ENCODE measurements at places on chromosomes 1 and 21. TPM values are rescaled to one million over a fixed set of nuclear protein-coding genes. Genes with fewer than 3 reads are reported as not detected.

IFI6 gene
- polyA plus RNA-seq, result 20.9 TPM

GRCh38 chr1:224726441-224727182 is 110.5 kb downstream of the CNIH3 start:
- DNase-seq, result no peak

DNA sequence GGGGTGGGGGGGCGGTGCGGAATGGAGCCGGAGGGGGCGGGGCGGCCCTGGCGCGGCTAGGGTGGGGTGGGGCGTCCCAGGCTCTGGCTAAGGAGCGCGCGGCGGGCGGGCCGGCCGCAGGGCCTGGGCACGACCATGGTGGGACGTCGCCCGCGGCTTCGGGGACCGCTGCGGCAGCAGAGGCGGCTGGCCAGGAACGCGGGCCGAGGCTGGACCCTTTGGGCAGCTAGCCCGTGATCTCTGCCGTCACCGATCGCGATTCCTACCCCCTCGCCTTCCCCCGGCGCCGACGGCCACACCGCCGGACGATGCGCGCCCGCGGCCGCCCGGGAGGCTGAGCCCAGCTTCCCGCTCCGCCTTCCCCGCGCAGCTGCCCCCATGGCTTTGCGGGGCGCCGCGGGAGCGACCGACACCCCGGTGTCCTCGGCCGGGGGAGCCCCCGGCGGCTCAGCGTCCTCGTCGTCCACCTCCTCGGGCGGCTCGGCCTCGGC is at the start of gene MAP3K21:
TSS of gene MAP3K21 (plus strand) at position 74 of the 491 bp plus-strand sequence. CDS start at position 379, 305 bp downstream.
- no peak for DNase-seq

DNA sequence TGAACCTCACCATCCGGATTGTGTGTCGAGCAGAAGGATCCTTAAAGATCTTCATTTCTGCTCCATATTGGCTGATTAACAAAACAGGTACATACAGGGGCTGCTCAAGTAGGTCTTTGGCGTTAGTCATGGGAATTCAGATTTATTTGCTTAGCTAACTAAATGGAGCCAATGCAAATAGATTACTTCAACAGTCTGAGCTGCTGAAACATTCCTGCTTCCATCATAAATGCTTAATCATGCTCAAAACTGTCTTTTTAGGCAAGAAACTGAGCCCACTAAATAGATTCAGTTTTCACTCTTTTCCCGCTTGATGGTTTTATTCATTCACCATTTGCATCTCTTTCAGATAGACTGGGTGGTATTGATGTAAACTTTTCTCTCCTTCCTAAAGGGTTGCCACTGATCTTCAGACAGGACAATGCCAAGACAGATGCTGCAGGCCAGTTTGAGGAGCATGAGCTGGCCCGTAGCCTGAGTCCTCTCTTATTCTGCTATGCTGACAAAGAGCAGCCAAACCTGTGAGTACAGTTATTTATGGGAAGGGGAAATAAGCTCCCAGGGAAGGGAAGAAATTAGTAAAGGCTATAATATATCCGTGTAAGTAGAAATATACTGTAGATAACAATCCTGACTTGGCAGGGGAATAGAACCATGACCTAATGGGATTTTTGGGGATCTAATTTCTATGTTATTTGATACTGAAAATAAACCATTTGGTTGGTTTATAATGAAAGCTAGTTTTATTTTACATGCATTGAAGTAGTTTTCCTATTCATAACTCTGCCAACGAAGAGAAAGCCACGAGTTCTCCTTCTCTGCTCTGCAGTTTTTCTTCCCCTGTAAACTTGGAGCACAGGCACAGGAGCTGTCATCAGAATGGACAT is 126.4 kb downstream of the VPS13D start:
- DNase-seq, result no peak

- DNase-seq, result no peak
These were observed 34.7 kb downstream of the ZBTB17 start for GRCh38 chr1:15941044-15941840.

- DNase-seq, result no peak
These were observed 14.2 kb downstream of the KCNAB2 start for GRCh38 chr1:6059866-6060265.

FABP3 gene
- polyA plus RNA-seq, result 70.8 TPM

GRCh38 chr1:116949213-116949985 is 39.7 kb downstream of the PTGFRN start:
- no peak for DNase-seq

CHODL gene
- 71.5 TPM for polyA plus RNA-seq

- no peak for DNase-seq
These were observed 4.0 kb downstream of the PGLYRP4 start for GRCh38 chr1:153344718-153345025.

DNA sequence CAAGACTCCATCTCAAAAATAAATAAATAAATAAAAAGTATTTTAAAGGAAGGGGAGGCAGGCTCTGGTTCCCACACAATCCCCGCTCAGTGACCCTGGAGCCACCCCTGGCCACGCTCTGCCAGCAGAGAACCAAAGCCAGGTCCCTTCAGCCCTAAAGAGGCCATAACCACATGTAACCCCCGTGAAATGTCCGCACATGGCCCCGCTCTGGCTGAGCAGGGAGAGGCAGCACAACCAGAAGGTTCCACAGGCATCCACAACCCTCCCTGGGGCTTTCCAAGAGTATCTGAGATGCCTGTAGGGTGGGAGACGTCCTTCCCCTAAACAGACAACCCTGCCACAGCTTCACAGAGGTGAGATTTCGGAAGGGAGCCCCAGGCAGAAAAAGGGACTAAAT is 1.4 kb upstream of the ARF1 start:
- DNase-seq, result no peak

A3GALT2 gene
- not detected for polyA plus RNA-seq

GRCh38 chr1:43446388-43446740 is 7.4 kb downstream of the HYI start:
- no peak for DNase-seq

NPHS2 gene
- polyA plus RNA-seq, result 427 TPM

GRCh38 chr1:6385488-6386191 is 7.9 kb downstream of the ACOT7 start:
- DNase-seq, result no peak

GCSAML gene
- polyA plus RNA-seq, result 0.66 TPM

- no peak for DNase-seq
These were observed 153.3 kb upstream of the RUNX1 start for GRCh38 chr21:35202431-35202830.
